ENCODE measurements at places on chromosomes 3 and 15.
A peak's percentile ranks its signal among the peaks of the same experiment; 100 is the strongest.

- no peak for DNase-seq
Observed at GRCh38 chr15:52505151-52505550, 23.5 kb downstream of the MYO5A start.

DNA sequence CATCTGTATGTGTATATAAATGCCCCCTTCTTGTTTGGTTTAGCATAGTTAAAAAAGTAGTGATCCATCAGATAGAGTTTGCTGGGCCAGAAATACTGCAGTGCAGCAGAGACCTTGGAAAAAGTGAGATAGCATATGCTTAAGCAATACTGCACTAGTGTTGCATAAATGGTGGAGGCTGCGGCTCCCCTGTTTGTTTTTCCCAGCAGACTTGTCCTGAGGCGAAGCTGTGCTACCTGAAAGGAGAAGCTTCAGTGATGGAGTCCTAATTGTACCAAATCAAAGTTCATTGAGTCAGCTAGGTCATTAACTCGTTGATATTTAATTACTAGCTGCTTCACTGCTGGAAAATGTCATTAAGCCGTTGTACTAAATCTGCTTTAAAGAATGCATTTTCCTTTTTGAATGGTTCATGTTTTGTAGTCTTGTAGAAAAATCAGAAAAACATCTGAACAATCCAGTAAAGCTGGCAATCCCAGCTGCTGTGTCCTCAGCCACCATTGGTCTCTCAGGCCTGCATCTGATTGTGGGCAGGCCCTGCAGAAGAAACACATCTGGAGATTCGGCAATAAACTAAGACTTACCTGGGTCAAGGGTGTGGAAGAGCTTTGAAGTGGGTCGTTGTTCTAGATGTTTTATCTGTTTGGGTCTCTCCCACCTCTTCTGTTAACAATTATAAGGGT is 169.6 kb downstream of the B3GALNT1 start:
- no peak for DNase-seq

DNA sequence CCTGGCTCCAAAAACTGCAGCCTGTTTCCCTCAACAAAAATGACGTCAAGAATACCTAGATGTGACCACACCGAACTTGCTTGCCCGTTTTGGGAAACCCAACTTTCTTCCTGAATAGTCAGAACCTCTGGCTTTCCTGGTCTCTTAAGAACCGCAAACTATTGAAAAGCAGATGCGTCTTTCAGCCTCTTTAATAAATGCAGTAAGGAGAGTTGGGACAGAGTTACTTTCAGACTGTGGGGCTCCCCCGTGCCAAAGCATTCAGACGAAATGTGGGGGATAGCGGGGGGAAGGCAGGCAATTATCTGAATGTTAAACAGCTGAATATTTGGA is 1.2 kb upstream of the PROK2 start:
- DNase-seq, result no peak

- DNase-seq, result no peak
Observed at GRCh38 chr3:126478581-126479310, 3.1 kb upstream of the ZXDC start.

- DNase-seq, result no peak
Observed at GRCh38 chr3:36521007-36521379, 140.7 kb downstream of the STAC start.

GRCh38 chr3:72565593-72565992 is 282.7 kb downstream of the SHQ1 start:
- DNase-seq, result no peak

DNA sequence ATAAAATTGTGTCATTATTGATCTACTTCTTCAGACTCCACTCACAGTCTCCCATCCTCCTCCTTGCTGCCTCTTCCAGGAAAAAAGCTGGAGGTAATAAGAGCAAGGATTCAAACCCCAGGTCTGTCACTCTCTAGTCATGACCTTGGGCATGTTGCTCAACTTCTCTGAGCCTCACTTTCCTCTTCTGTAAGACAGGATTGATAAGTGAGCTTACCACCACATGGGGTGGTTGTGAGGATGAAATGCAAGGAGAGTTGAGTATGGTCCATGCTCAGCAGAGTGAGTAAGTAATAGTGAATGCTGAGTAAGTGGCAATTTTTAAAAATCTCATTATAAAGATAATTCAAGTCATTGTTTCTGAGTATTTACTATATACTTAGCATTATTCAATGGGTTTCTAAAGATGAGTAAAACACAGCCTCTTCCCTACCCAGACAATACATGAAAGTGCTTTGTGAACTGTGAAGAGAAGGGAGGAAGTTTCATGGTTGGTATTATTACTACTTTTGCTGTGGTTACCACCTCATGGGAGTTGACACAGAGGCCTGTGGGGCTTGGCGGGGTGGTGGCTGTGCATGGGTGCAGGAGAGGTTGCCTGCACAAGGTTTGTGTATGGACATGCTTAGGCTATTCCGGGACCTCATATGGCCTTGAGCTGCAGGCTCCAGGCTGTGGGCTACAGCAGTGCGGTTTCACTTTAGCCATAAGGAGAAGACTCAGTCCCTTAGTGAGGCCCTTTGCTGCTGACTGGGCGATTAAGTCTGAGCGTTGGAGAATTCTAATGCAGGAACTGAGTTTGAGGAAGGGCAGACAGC is 30.0 kb downstream of the SLC6A11 start:
- no peak for DNase-seq

GRCh38 chr15:44319385-44319784 is 30.9 kb downstream of the GOLM2 start:
- no peak for DNase-seq

GRCh38 chr3:131110087-131110486 is 83.4 kb downstream of the NEK11 start:
- no peak for DNase-seq

DNA sequence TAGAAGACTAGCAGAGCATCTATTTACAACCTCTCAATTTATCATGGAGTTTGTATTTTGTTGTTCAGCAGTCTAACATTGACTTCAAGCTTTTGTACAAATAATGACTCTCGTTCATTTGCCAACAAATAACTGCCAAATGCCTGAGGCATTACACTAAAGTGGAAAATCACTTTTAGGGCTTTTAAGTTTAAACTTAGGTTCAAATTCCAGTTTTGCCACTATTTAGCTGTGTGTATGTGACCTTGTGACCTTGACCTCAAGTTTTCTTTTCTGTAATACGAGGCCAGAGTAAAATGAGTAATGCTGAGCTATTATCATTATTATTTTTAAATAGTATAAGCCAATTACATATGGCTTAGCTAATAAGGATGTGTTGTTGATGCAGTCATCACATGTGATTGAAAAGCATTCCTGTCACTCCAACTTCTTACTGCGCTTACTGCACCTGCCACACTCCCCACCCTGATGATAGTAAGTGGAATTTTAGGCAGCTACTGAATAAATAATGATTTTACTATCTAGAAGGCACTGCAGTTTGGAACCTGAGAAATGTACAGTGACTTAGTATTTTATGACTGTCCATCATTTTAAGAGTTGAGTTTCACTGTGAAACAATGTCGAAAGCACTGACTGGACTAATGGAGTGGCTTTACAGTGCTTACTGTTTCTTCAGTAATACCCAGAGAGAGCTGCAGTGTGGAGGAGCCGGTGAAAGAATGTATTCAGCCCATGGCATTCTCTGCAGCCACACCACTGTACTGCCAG is 16.3 kb downstream of the ARL8B start:
- no peak for DNase-seq

DNA sequence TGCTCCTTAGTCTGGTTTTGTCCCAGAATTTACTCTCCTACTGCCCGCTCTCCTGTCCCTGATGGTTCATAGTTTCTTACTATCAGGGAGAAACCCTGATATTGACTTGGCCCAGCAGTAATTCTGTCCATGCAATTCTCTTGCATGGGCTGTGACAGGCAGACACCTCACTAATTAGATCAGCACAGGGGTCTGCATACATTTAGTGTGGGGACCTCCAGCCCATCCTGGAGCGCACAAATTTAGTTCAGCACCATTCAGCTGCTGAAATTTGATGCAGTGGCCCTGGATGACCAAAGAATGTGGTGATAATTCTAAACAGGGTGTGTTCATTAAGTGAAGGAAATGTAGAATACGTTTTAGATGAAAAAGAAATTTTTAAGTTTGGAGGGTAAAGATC is 555.5 kb upstream of the TBL1XR1 start:
- DNase-seq, result no peak

DNA sequence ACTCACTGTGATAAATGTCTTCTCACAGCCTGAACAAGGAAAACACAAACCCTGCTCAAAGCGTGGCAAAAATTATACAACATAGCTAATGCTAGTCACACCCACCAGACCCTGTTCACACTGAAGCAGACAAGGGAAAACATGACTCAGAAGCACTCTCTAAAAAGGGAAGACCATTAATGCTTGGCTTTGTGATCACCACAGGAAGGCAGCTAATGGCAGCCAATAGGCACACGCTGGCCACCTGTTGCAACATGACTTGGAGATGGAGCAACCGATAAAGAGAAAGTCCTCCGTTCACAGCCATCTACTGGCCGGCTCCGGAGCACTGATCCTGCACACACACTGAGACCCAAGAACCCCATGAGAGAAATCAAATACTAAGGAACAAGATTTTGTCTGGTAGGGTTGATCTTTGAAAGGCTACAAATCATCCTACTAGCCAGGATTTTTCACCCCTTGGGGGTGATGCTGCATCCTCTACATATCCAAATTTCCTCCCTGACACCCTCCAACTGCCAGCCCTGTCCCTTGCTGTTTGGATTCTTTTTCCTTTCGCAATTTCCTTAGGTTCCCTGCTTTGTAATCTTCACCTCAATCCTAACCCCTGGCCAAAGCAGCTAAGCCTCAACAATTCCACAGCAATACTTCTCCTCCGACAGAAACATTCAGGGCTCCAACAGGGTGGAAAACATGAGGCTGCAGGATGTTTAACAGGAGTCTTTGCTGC is 3.2 kb downstream of the ZXDC start:
- peak; percentile 20 for DNase-seq

DNA sequence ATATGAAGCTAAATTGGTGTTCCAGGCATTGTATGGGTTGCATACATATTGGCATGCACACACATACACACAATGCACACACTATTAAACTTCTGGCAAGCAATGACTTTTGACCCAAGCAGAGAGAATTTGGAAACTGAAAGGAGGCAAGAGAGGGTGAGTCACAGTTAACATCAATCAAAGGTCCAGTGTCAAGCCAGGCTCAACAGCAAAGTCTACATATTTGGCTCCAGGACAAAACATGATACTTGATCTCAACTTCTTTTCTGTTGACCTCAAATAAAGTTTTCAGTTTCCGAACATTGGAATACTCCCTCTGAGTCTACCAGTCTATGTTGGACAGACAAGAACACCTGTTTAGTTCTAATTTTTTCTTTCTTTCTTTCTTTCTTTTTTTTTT is 28.3 kb downstream of the IL12A start:
- DNase-seq, result no peak

- DNase-seq, result no peak
Observed at GRCh38 chr3:38124324-38125122, 12.4 kb downstream of the ACAA1 start.

- DNase-seq, result no peak
Observed at GRCh38 chr3:42061025-42061712, 30.0 kb upstream of the TRAK1 start.

DNA sequence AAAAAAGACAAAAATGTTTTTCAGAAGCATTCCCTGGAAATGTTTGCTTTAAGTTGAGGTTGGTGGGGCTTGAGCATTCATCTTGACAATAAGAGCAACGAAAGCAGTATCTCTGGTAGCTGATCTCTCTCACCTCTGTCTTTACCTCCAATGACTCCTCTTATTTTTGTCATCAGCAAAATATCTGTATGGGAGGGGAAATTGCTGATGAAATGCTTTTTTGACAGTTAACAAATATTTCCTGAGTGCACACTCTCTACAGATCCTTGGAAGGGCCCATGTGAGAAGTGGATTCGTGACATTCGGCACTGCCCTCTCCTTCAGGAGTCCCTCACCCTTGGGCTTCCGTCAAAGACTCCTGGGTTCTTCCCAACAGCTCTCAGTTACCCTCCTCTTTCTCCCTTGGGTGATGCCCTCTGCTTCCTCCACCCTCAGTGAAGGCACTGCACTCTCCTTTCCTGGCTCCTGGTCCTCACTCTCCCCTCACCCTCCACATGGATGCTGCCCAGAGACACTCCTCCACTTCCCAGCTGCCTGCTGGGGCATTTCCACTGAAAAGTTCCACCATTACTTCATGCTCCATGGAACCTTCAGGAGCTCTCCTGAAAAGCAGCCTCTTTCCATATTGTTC is 2.9 kb upstream of the CGNL1 start:
- no peak for DNase-seq

GRCh38 chr3:146542179-146542578 is 2.2 kb downstream of the PLSCR1 start:
- DNase-seq, result no peak

GRCh38 chr15:64478863-64479262 is 18.5 kb downstream of the ZNF609 start:
- DNase-seq, result no peak

GRCh38 chr3:36380221-36381031 is at the start of gene STAC:
STAC (plus strand) TSS chr3:36380504; CDS start chr3:36380644, 140 bp downstream.
- no peak for DNase-seq

Measured in stimulated activated CD4-positive, alpha-beta T cell treated with anti-CD3 and anti-CD28 coated beads, Interleukin-4, amount 100 ng/mL, for 4 hours (primary cell).